ENCODE measurements at places on chromosomes 2 and 18.

GRCh38 chr18:23504720-23505119 lies 1.4 kb downstream of the RMC1 start:
- no peak for DNase-seq

DNA sequence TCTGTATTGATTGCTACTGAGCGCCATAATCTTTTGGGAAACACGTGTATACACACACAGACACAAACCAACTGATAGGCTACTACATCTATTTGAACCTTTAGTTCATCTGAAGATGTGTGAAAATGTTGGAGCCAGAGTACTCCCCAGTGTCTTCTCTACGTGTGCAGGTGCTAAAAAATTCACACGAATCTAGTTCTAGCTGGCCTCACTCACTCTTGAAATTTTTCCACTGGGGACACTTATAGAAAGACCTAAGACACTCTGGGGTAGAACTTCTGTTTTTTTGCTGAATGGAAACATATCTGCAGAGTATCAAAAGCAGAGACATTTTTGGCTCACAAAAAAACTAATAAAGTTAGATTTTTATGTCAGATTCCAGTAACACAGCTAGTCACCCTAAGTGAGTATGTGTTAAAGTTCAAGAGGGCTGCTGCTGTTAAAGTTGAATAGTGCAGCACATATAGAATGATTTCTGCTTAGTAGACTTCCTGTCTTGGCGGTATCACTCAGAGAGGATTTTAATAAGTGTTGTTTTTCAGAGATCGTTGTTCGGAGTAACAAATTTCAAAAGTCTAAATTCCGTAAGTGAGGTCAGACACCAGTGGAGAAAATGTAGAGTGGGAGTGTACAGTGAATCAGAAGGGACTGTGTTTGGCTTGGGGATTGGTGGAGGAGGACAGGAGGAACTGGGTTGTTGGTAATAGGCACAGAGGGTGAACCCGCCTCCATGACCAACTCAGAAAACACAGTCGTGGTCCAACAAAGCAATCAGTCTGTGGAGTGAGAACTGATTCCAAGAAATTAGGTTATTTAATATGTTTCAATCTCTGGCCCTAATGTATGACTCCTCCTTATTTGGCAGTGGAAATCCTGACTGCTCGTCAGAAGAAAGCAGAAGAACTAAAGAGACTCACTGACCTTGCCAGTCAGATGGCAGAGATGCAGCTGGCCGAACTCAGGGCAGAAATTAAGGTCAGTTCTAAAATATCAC lies 43.1 kb downstream of the KCTD18 start:
- no peak for DNase-seq

DNA sequence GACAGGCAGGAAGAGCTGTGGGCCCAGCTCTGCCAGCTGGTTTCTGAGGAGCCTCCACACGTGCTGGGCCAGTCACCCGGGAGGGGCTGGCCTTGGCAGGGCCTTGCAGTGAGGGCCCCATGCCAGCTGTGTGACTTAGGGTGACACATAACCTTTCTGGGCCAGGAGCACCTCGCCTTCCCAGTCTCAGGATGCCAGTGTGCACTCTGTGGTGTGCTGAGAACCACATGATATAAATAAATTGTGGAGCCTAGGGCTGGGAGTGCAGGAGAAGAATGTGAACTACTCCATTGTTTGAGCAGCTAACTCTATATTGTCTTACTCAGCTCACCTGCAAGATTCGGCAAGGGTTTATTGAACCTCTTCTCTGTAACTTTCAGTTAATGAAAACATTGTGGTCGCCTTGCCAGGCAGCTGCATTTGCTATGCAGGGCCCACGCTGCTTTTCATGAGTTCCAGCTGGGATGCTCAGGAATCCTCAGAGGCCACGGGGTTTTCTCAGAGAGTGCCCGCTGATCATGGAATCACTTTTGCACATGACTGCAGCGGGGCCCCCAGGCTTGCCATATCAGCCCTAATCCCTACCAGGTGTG lies 222.3 kb downstream of the SH3RF3 start:
- no peak for DNase-seq

DNA sequence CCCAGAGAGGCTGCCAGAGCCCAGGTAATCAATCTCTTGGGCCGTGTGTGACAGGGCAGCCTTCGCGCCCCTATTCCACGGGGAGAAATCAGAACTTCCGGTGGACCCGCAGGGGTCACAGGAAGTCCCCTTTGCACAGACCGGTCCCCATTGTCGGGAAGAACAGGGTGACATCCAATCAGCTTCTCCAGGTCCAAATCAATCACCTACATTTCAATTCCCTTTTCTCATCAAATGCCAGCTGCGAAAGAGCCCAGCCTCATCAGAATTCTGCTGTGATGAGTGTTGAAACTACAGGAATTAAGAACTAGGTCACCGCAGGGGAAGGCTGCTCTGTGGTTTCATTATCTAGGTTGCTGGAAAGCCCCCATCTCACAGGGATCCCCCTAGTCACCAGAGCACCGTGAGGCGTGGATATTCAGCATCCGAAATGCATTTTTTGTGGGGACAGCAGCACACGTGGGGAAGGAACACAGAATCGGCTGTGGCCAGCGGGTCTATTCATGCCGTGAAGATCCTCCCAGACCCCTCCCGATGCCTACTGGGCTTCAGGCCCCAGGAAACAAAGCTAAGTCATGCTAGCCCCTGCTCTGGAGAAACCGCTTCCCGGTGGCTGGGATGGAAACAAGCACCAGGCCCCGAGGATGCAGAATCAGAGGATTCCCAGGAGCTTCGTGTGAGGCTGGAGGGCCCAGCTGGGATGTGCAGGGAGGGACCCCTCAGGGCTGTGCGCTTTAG lies 193.7 kb upstream of the ID2 start:
- no peak for DNase-seq
